ENCODE measurements at places on chromosomes 5 and 9.

DNA sequence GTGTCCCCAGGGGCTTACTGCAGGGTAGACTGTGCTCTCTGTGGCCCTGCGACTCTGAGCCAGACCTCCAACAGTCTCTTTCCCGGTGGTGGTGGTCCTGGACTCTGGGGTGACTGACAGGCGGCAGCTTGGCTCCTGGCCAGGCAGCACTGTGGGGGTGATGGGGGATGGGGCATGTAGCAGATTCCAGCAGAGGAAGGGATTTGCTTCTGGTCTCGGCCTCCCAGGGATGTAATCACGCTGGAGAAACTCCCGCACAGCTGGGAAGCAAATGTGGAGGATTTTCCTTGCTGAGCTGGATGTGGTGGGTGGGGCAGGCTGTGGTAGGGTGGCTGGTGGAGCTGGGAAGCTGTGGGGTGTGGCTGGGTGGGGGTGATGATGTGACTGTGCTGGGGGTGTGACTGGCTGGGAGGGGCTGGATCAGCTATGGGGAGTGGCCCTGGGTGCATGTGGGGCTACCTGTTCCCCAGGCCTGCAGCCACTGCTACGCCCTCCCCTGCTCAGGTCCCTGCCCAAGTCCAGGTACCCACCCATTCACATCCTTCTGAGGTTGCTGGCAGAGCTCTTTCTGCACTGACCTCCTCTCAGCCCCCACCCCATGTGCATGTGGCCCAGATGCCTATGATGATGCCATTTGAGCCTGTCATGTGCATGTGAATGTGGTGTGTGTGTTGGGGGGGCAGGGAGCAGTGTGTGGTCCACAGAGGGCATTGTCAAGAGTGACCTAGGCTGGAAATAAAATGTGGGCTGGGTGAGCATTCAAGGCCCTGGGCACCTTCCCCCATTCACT, 3.8 kb downstream of the NDST1 start:
- no peak for DNase-seq

- DNase-seq, result peak; percentile 75
Observed at GRCh38 chr5:28914297-28914696, 1875.9 kb upstream of the CDH9 start.

- DNase-seq, result no peak
Observed at GRCh38 chr9:94887721-94888120, 161.2 kb downstream of the AOPEP start.

- no peak for DNase-seq
Observed at GRCh38 chr5:207599-207998, 10.4 kb downstream of the CCDC127 start.

DNA sequence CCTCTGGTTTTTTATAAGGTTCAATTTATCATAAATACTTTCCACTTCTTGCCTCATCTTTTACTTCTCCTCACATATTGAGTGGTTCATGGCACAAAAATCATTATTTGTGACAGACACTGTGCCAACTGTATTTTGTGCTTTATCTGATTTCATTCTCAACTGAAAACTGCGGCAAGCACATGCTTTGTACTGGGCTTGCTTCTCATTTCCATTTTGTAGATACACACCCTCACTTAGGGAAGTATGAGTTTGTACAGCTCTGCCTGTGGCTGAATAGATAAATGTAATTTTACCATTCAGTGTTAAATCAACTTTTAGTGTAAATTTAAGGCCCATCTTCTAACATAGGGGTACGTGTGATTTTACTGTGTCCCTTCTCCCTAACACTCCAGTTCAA, 83.6 kb downstream of the ANXA2R start:
- DNase-seq, result no peak
